ENCODE measurements at places on chromosomes 2 and 18.

GRCh38 chr18:77065221-77065981 lies 67.2 kb downstream of the MBP start:
- peak; percentile 91 for DNase-seq

DNA sequence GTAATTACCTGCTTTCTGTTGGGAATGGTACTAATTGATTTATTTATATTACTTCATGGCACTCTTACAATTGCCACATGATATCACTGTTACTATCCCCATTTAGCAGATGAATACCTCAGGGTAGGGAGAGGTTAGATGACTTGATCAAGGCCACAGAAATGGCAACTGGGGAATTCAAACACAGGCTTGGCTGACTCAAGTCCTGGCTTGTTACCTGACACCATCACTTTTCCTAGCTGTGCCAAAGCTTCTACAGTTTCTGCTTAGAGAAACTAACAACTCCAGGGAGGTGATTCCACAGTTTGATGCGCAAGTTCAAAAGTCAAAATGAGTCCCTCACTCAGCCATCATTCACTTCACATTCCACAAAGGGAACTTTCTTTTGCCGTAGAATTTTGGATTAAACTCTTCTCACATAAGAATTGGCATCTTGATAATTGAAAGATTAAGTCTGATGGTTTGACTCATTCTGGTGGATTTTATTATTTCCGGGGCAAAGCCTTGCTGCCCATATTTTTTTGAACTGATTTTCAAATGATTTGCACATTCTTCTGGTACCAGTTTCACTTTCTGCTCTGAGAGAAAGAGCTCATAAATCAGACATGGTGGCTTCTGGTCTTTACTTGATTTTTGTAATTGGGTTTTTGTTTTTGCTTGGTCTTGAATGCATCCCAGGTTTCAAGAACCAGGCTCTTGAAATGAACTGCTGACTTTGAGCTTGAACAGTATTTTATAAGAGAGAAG lies 656.8 kb downstream of the BCL11A start:
- no peak for DNase-seq

- no peak for DNase-seq
These were observed 14.7 kb upstream of the MAPRE2 start for GRCh38 chr18:35026407-35027061.

DNA sequence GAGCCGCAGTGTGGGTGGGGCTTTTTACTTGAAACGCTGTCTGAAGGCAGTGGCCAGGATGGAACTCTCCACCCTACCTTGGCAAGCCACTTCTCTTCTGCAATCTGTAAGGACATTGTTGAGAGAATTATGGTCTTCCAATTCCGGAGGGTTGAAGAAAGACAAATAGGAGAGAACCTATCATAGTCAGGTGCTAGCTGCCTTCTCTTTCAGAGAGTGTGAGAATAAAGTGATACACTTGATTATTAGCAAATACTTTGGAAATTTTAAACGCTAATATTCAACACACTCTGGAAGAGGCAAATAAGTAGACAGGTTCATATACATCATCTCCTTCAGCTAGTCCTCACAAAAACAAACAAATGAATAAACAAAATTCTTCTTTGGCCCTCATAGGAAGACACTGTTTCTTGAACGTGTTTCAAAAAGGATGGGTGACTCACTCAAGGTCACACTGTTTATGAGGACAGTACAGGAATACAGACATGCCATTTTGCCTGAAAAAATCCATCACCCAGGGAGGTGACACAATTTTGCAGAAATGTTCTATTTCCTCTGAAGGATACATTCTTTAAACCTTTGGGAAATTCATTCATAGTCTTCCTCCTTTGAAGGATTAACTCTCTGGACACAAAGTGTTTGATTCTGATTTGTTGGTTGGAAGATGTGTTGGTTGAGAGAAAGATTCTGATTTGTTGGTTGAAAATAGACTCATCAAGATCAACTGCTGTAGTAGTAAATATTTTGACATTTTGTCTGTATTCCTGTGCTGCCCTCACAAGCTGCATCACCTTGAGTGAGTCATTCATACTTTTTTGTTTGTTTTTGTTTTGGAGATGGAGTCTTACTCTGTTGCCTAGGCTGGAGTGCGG lies 2.2 kb upstream of the IL1RN start:
- no peak for DNase-seq

DNA sequence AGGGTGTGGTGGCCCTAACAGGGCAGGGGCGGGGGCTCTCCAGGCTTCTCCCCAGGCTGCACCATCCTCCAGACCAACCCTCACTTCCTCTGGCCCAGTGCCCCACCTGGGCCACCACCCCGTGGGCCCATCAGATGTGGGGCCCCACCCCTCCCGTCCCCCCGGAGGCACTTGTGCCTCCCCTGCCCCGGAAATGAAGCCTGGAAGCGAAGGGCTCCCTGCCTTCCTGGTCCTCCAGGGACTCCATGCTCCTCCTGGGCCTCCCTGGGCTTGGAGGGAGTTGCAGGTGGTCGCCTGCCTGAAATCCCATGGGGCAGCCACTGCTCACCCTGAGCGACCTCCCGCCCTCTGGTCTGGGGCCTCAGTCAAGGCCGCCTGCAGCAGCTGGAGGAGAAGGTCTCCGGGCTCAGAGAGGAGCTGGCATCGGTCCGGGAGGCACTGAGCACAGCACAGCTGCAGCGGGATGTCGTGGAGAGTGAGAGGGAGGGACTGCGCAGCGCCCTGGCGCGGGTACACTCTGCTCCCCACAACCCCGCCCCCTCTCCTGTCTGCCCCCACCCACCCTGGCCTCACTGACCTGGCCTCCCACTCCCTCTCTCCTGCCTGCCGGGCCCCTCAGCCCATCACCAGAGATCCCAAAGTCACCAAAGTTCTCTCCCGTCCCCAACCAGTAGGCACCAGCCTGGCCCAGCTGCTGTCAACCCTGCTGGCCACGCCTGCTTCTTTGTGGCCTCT lies 28.0 kb downstream of the CROCC2 start:
- no peak for DNase-seq

- no peak for DNase-seq
These were observed 463.1 kb upstream of the HS6ST1 start for GRCh38 chr2:128781585-128782385.

- DNase-seq, result no peak
These were observed 302.4 kb upstream of the CXCR4 start for GRCh38 chr2:136420346-136420745.

- no peak for DNase-seq
These were observed 553.3 kb upstream of the TNP1 start for GRCh38 chr2:217413193-217413592.

GRCh38 chr2:159186462-159186861 lies 100.0 kb downstream of the WDSUB1 start:
- DNase-seq, result no peak

DNA sequence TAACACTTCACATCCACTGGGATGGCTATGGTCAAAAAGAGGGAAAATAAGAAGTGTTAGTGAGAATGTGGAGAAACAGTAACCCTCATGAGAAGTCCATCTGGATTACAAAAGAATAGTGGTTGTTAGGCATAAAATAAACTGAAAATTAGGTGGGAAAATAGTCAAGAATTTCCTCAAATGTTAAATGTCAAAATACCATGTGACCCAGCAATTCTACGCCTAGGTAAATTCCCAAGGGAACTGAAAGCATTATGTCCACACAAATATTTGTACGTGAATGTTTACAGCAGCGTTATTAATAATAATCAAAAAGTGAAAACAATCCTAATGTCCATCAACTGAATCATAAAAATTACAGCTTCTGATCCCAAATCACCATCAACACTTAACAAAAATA lies 11.0 kb downstream of the WDR33 start:
- no peak for DNase-seq

- no peak for DNase-seq
These were observed 37.9 kb downstream of the VIL1 start for GRCh38 chr2:218456849-218457248.

DNA sequence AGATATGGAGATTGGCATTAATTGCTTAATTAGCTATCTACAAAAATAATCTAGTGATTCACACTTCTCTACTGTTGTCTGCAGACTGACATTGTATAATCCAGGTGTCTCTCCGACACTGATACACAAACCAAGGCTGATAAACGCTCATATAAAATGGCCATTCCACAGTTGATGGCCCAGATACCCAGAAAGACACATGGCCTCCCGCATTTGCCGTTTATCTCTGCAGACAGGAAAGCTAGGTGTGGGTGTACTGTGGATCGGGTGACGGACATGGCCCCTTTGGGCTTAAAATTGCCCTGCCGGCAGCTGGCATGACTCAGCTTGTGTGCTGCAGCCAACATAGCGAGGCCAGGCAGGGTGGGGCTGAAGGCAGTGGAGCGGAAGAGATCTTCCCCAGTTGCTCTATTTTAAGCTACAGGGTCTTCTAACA lies 18.5 kb downstream of the PMAIP1 start:
- DNase-seq, result peak; percentile 75

- DNase-seq, result no peak
These were observed 72.2 kb downstream of the EMILIN2 start for GRCh38 chr18:2918761-2919550.

- no peak for DNase-seq
These were observed 56.0 kb downstream of the PIK3C3 start for GRCh38 chr18:42011053-42011452.

DNA sequence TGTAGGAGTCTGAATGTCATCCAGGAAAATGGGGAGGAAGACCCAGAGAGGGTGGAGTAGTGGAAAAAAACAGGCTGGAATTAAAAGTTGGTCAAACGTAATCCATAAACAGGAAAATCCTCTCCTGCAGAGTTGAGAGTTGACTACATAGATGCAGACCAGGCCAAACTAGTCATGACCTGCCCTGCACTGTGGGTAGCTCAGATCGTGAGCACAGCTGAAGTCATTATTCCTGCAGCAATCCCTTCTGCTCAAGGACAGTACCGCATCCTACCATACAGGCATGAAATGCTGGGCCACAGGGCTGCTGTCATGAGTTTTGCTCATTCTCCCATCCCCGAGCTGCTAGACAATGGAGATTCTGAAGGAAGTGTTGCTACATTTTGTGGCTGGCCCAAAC lies 352.2 kb downstream of the EN1 start:
- DNase-seq, result no peak

DNA sequence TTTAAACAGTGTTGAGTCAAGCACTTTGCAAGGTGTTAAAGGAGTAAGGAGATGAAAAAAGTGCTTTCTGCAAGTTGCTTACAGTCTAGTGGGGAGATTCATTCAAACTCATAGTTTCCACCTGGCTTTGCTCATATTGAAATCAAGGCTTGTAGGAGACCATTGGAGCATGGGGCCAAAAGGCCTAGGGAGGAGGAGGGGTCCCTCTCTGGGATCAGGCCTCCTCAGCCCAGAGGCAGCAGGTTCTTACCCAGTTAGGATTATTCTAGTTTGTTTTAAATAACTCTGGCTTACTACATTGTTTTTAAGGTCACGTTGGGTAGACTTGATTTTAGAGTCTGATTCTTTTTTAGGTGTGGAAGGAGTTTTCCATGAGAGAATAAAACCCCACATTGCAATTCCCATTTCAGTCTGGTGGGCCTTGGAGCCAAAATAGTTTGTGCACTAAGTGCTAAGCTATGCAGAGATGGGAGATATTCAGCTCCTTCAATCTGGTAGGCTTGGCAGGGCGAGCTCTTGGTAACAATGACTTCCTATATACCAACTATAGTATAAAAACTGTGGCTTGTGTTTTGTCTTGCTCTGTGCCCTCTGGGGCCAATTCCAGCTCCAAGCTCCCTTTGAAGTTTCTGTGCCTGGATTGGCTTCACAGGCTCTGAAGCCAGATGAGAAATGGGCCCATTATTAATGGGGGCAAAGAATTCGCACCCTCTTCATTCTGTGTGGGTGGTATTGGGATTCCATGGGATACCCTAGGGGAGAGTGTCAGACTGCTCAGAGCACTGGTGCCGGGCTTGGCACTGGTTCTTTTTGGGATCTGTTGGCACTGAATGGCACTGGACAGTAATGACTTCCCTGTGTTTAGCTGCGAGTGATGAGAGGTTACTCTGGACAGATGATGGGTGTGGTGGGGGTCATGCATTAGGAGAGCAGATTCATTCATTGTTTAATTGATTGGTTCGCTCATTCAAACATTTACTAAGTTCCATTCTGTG lies 301.1 kb downstream of the MYCN start:
- DNase-seq, result no peak

- DNase-seq, result no peak
These were observed 63.0 kb upstream of the ACSL3 start for GRCh38 chr2:222797871-222798270.

DNA sequence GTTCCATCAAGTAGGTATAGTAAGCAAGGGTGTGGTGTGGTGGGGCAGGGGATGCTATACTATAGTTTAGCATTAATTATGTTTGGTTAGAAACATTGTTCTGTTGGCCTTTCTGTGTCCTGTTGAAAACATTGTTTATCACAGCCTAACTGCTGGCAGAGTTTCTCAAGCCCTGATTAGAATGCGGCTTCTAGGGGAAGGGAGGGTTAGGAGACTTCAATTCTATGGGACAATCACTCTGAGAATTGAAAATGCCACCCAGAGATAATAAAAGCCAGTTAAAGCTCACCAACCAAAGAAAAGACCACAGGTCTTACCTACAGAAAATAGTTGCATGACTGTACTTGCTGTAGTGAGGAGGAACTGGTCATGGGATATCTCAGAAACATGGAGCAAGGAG lies 19.9 kb upstream of the SMCHD1 start:
- DNase-seq, result no peak

DNA sequence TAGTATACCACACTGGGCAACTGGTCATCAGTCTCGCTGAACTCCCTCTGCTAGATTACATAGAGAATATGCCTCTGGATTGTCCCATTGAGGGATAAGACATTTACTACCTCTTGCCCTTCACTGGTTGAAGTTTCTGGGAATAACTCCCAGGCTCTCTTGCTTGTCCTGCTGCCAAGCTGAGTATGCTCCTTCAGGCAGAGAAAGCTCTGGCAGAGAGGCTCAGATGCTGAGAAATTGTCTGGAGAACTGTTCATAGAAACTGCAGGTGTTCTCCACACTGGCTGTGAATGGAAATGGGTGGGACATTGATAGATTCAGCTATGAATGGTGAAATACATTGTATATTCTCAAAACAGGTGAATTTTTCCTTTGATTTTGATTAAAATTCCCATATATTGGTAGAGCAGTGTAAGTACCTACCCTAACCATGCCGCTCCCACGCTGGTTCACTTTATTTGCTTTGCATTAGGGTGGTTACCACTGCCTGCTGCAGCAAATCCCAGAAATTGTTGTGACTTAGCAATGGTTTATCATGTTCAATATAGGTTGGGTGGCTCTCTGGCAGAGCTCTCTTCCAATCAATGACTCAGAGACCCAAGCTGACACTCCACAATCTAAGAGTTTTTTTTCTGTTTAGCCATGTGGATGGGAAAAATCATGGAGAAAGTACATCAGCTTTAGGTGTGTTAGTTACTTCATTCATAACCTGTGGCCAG lies 36.7 kb downstream of the FAM117B start:
- DNase-seq, result no peak

GRCh38 chr2:31251851-31252250 lies 17.9 kb downstream of the EHD3 start:
- DNase-seq, result no peak

- DNase-seq, result no peak
These were observed 60.5 kb downstream of the RIT2 start for GRCh38 chr18:43054815-43055519.

Measured in Calu3 (cell line).